ENCODE measurements at places on chromosomes 16 and 17.

GRCh38 chr16:78906135-78906534 is 694.4 kb downstream of the MAF start:
- DNase-seq = no peak

GRCh38 chr17:64178011-64178825 is 48.3 kb upstream of the ERN1 start:
- DNase-seq = no peak

- no peak for DNase-seq
These were observed 78.1 kb downstream of the LMF1 start for GRCh38 chr16:892536-893255.

GRCh38 chr17:57257895-57258851 is 1.9 kb downstream of the MSI2 start:
- DNase-seq = no peak

DNA sequence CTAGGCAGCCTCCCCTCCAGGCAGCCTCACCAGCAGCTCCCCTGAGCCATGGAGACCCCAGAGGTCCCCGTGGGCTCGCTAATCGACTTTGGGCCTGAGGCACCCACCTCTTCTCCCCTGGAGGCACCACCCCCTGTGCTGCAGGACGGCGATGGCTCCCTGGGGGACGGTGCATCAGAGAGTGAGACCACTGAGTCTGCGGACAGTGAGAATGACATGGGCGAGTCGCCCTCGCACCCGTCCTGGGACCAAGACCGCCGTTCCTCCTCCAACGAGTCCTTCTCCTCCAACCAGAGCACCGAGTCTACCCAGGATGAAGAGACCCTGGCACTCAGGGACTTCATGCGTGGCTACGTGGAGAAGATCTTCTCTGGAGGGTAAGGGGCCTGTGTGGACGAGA is 39.4 kb downstream of the KIAA0513 start:
- no peak for DNase-seq

DNA sequence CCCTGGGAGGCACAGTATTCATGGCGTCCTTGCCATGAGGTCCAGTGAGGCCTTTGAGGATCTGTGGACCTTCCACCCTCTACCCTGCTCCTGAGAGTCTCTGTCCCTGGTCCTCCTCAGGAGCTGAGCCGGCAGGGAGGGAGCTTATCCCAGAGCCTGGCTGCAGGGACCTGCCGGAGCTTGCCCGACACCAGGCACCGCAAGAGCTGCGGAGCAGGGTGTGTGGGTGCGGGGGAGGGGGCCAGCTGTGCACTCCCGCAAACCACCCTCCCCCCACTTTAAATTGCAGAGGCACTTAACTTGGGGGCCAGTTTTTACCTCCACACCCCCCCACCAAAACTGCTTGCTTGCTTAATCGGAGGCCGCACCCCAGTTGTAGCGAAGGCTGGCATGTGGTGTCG is 609 bp upstream of the ZNF750 start:
- no peak for DNase-seq

All from stimulated activated CD4-positive, alpha-beta T cell treated with anti-CD3 and anti-CD28 coated beads, Interleukin-1b, Interleukin-23, amount 100 ng/mL, for 24 hours (primary cell).